ENCODE measurements at places on chromosomes 11 and 22.

DNA sequence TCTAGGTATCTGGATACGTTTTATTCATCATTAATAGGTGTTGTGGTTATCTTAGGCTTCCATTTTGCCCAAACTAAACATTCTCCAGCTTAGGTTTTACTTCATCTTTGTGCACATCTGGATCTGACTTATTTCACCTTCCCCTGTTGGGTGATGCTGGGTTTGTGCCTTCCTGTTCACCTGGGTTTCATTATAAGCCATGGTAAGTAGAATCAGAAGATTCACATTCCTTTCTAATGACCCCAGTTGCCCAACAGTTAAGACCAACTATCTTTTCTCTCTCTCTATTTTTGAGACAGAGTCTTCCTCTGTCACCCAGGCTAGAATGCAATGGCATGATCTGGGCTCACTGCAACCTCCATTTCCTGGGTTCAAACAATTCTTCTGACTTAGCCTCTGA lies 44.6 kb downstream of the LMO2 start:
- peak; percentile 34 for DNase-seq

- no peak for DNase-seq
Observed at GRCh38 chr11:77173494-77173893, 45.4 kb downstream of the MYO7A start.

DNA sequence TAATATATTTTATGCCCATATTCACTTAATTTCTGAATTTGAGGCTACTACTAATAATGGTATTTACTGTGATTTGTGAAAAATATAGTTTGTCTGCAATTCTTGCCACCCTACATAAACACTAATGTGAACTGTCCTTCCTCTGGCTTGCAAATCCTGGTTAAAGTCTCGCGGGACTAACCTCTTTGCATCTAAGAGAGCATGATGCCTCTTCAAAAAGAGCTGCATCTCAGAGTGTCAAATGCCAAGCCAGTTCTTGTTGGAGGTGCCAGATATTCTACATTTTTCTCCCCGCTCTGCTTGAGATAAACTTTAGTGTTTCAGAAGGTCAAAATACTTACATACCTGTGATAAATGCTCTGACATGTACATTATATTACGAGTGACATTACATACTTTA lies 2.1 kb downstream of the ARHGAP42 start:
- DNase-seq = no peak

DNA sequence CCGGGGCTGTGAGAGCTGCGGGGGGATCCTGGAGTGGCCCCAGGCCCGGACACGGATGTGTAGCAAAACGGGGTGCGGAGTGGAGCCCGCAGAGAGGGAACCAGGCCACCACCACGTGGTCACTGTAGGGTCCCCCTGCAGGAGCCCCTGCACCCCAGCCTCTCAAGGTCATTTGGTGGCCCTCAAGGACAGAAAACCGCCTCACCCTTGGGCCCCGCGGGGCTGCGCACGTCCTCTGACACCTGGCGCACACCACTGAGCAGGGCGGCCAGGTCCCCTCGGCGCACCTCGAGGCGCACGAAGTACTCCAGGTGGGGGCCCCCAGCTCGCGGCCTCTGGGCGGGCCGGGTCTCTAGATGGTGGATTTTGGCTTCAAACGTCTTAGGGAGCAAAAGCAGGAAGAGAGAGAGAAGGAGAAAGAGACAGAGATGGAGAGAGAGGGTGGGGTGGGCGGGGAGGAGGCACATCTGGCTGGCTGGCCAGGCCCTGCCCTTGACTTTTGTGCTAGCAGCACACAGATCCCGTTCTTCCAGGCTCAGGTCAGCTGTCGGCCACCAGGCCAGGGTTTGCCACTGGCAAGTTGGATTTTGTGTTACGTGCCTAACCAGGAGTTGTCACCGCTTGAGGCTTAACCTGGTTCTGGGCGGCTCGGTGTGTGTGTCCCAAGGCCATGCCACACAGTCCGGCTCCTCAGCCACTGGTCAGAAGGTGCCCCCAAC lies 3.2 kb downstream of the TH start:
- DNase-seq = no peak

DNA sequence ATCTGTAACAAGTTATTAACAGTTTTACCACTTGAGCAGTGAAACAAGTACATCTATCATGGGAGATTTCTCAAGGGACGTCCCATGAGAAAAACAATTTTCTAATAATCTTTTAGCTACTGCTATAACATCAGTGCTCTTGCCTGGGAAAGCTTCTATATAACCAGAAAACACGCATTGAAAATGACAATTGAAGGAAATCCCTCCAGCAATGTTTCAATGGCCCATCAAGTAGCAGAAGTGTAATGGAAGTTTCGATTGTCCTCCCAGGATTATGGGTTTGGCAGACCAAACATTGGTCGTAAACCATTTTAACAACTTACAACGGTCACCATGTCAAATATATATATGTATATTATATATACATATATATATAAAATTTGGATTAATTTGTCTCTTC lies 8.0 kb upstream of the PRR33 start:
- DNase-seq = no peak

- DNase-seq = peak; percentile 72
Observed at GRCh38 chr11:89184021-89184420, 6.3 kb downstream of the TYR start.

DNA sequence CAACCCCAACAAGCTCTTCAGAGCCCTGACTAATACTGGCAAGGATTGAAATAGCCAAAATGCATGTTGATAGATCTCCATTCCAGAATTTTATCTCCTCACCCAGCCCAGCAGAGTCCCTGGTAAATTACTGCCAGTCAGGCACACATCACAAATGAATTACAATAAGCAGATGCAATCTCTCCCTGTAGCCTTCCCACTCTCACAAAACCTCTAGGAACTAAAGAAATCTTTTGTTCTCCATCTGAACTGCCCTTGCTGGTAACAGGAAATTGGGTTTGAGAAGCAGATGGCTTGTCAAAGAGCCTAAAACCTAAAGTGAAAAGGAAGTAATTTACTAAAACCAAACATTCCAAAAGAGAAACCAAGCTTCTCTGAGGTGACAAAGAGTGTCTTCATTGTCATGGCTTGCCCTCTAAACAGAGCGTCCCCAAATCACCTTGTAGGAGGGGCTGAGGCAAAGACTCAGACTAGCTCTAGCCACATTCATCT lies 59.5 kb downstream of the FAM168A start:
- DNase-seq = peak; percentile 50

DNA sequence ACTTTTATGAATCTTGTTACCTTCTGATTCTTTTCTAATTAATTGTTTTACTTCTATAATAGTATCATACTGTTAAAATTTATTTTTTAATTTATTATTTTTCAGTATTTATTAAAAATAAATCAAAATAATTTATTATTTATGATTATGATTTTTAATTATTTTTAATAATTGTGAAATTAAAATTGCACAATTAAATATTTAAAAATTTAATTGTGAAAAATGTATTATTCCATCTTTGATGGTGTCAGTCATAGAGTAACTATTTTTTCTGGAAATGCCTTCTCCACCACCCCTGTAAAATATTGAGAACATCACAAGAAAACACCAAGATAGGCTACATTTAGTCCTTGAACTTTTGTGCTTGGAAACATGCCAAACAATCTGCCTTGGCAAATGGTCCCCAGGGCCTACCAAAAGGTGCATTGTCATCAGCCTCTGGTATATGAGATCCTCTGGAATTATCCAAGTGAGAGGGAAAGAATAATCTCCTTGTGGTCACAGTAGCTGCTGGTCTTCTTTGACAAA lies at the start of gene OR8H2:
Gene OR8H2 (plus strand): TSS at position 478 of the 528 bp plus-strand sequence. CDS start 1,356 bp downstream, outside the sequence.
- DNase-seq = no peak

DNA sequence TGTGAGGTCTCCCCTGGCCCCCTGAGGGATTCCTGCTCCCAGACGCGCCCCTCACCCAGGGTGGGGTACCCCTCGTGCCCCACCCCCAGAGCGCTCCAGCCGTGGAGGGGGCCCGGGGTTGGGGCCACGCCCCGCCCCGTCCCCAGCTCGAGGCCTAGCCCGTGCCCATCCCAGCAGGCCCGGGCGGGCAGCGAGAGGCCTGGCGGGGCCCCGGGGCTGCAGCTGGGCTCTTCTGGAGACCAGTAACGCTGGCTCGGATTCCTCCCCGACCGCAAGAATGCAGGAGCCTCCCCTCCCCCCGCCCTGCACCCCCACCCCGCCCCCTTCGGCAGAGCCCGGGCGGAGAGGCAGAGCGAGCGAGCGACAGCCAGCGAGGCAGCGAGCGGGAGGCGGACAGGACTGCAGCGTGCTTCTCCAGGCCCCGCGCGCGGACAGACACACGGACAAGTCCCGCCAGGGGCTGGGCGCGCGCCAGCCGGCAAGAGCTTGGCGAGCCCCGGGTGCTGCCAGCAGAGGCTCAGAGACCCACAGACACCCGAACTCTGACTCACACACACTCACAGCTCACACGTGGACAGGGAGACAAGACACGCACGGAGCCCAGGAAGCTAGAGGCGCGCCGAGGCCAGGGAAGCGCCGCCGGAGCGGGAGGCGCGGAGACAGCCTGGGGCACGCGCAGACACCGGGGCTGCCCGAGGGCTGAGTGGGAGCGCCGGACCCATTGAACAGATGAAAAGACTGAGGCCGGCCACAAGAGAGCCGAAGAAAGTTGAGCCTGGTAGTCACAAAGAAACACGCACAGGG lies 15.2 kb downstream of the BCL9L start:
- DNase-seq = peak; percentile 98

Data from AG10803 (cell line).